Putamen (tissue), 1 donor: ENCODE measurements at places on chromosomes 2 and 18.

DNA sequence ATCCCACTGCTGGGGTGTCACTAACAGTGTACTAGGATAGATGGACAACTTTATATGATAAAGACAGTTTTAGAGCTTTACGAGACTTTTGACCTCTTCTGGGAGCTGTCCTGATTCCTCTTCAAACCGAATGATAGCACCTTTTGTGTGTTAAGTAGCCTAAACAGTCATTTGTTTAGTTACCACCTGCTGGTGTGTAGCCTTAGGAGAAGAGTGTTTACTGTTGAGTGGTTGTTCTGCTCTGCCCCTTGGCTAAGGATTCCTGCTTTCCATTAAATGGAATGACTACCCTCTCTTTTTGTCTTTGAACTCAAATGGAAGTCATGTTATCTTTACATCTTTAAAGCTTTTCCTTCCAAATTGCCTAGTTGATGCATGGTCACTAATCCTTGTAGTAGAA lies 28.0 kb upstream of the MGAT5 start:
- DNase-seq = no peak

DNA sequence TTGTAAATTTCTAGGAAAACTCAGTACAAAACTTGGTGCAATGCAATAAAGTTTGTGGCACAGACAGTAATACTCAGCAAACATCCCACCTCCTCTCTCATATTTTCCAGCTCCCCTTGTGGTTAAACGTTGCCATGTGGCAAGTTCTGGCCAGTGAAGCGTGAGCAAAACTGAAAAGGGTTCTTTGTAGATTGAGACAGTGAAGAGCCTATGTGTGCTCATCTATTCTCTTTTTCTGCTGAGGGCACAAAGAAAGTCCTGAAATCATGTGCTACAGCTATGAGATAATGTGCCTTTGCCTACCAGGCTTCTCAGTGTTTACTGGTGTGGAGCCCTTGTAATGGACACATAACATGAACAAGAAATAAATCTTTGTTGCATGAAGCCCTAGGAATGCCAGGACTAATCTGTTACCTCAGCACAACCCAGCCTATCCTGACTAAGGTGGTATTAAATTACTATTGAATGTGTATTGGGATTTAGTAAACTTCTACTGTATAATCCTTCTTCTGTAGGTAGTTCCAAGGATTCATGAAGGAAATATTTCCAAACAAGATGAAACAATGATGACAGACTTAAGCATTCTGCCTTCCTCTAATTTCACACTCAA lies 13.0 kb upstream of the TYMS start:
- peak; percentile 95 for DNase-seq

DNA sequence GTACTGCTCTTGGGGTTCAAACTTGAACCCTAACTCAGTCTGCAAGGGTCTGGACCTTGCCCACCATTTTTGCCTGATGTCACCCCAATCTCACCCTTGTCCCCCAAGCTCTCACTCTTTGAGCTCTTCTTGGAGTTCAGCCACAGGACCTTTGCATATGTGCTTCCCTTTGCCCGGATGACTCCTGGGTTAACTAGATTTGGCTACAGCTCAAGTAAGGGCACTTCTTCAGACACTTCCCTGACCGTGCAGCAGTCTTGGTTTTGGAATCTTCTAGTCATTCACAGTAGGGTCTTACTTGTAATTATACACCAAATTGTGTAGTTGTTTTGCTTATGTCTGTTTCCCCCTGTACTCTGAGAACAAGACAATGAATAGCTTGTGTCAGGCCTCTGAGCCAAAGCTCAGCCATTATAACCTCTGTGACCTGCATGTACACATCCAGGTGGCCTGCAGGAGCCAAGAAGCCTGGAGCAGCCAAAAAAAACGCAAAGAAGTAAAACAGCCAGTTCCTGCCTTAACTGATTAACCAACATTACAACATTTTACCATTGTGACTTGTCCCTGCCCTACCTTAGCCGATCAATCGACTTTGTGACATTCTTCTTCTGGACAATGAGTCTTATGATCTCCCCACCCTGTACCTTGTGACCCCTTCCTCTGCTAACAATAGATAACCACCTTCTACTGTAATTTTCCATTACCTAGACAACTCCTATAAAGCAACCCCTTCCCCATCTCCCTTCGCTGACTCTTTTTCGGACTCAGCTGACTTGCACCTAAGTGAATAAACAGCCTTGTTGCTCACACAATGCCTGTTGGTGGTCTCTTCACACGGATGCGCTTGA lies 1.0 kb upstream of the MOGAT1 start:
- DNase-seq = no peak

DNA sequence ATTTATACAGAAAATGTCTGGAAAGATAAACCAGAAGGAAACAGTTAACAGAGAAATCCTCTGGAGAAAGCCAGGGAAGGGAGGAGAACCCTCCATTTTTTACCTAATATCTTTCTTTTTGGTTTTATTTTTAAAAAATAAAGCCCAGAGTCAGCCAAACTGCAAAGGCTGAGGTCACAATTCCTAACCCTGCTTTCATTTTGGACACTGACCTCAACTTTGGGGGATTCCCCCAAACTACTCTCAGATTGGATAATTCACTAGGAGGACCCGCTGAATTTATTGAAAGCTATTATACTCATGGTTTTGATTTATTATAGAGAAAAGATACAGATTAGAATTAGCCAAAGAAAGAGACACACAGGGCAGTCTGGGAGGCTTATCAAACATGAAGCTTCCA lies 93.3 kb upstream of the SP3 start:
- no peak for DNase-seq

- DNase-seq = no peak
Observed at GRCh38 chr18:3088449-3088848, 75.5 kb upstream of the LPIN2 start.
